CD8-positive, alpha-beta memory T cell (primary cell): ENCODE measurements at places on chromosomes 11 and 22. TPM values are rescaled to one million over a fixed set of nuclear protein-coding genes. Genes with fewer than 3 reads are reported as not detected.

OR5B21 gene
- 0.55 TPM for total RNA-seq

PGM2L1 gene
- total RNA-seq: 9.6 TPM

UCP3 gene
- total RNA-seq: 2.8 TPM

OR56A1 gene
- not detected for total RNA-seq

CARD18 gene
- not detected for total RNA-seq

GGTLC3 gene
- total RNA-seq: not detected

OR51B4 gene
- total RNA-seq: not detected

OTOG gene
- total RNA-seq: not detected

CNGA4 gene
- total RNA-seq: 0.15 TPM

LUZP2 gene
- total RNA-seq: not detected

LRRC75B gene
- 1.4 TPM for total RNA-seq

PRSS23 gene
- 4.0 TPM for total RNA-seq

SLC22A12 gene
- not detected for total RNA-seq

CLTCL1 gene
- 0.58 TPM for total RNA-seq

NAALAD2 gene
- not detected for total RNA-seq

NXPE2 gene
- total RNA-seq: not detected

INTS4 gene
- total RNA-seq: 54.9 TPM

CATSPER1 gene
- total RNA-seq: not detected

P2RX6 gene
- total RNA-seq: 0.24 TPM

CST6 gene
- not detected for total RNA-seq

SCGB1C1 gene
- total RNA-seq: not detected

POU2F3 gene
- not detected for total RNA-seq

NXPE1 gene
- total RNA-seq: not detected

SLC15A3 gene
- 1.2 TPM for total RNA-seq

ACAT1 gene
- 71.6 TPM for total RNA-seq

DENND6B gene
- 3.9 TPM for total RNA-seq

EMID1 gene
- total RNA-seq: not detected

DCDC1 gene
- total RNA-seq: 0.07 TPM

ALDH3B2 gene
- not detected for total RNA-seq

SSRP1 gene
- total RNA-seq: 308 TPM

SF3A1 gene
- 235 TPM for total RNA-seq

CD248 gene
- 2.9 TPM for total RNA-seq

KRTAP5-1 gene
- not detected for total RNA-seq

KIAA1671 gene
- total RNA-seq: 14.7 TPM

KAT5 gene
- total RNA-seq: 79.9 TPM

KDM4D gene
- total RNA-seq: 1.8 TPM

LGR4 gene
- 0.04 TPM for total RNA-seq
